ENCODE measurements at places on chromosomes 7 and 10.

DNA sequence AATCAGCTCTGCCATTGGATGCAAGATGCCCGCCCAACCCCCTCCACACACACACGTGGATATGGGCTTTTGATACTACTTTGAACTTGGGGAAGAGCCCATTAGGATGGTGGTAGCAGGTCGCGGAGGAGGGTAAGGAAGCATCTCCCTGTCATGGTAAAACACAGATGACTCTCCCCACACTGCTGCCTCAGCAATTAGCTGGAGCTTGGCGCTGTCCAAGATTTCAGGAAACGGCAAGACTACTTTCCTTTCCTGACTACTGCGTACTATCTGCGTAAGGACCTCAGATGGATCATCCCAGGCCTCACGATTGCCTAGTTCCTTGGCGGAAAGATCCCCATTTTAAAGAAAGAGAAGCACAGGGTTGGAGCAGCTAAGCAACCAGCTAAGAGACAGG, 134.3 kb downstream of the C10orf90 start:
- peak; percentile 62 for DNase-seq

GRCh38 chr7:143238289-143238980, 16.6 kb downstream of the TAS2R40 start:
- no peak for DNase-seq

- no peak for DNase-seq
These were observed 29.8 kb upstream of the KLF6 start for GRCh38 chr10:3814838-3815220.

DNA sequence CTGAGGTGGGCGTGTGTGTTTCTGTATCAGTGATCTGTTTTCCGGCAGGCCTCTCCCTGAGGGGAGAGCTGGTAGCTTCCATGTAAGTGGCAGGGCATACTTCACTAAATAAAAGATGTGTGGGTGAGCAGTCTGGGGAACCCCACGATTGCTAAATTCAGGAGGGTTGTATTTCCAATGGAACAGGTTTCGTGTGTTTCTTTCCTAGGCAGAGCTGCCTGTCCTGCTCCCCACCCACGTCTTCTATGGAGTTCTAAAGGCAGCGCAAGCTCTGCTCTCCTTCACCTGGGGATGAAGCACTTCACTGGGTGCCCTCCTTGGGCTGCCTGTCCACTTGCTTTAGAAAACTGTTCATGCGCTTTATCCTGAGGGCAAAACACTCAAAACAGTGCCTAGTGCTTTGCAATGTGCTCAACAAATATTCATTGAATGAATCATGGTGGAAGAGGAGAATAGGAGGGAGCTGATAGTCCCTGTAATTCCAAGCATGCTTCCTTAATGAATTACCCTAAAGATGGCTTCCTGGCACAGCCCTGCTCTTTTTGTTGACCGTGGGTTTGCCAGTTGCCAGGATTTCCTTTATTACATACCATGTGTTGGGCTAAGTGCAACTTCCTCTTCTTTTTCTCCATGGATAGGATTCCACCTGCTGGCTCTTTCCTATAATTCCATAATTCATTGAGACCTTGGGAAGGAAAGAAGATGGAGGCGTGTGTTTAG, 50.6 kb upstream of the SRPK2 start:
- DNase-seq, result peak; percentile 78

GRCh38 chr7:1369916-1370657, 89.2 kb downstream of the MICALL2 start:
- no peak for DNase-seq

DNA sequence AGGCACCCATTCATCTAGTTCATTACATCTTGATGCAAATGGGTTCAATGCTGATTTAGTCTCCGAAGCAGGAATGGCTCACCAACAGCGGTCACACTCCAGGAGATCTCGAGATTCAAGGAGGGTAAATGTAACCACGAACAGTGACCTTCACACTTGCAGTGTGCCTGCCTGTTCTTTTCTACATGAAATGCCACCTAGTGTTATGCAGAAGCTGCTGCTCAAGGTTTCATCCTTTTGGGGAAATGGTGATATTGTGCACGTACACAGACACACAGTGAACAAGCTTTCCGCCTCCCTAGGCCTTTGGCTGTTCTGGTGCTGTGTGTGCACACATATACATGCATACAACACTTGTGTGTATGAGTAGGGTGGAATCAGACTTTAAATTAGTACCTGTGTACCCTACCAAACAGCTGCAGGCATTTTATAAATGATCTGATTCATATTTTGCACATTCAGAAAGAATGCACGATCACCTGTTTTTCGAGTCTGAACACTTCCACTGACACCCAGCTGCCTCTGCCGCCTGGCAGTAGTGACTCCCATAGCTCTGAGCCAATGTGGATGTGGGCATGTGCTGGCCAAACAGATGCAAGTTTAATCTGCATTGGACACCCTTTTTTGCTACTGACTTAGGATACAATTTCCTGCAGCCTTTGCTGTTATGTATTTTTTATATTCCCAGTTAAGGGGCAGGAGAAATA, 100.5 kb downstream of the TACC2 start:
- no peak for DNase-seq

DNA sequence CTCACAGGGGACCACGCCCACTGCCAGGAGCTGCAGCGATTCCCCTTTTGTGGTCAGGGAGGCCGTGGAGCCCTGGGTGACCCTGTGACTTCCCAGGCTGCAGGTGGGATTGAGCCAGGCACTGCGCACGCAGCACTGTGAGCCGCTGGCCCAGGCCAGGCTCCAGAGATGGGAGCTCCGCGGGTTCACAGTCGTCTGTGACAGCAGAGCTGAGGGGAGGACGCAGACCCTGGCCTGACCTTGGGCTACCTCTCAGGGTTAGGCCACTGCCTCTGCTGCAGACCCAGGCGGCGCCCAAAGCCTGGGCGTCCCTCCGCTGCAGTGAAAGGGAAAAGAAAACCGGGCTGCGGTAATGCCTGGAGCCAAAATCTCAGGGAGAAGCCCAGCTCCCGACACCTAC, 107.5 kb upstream of the GPR26 start:
- DNase-seq, result peak; percentile 48

- DNase-seq, result peak; percentile 83
These were observed 501 bp downstream of the TFPI2 start for GRCh38 chr7:93890041-93890463.

- no peak for DNase-seq
These were observed 735 bp downstream of the ZNF394 start for GRCh38 chr7:99499371-99499720.

GRCh38 chr7:20330928-20331909, 519 bp downstream of the ITGB8 start:
- peak; percentile 80 for DNase-seq

GRCh38 chr10:104509981-104510380, 131.1 kb upstream of the SORCS3 start:
- no peak for DNase-seq

DNA sequence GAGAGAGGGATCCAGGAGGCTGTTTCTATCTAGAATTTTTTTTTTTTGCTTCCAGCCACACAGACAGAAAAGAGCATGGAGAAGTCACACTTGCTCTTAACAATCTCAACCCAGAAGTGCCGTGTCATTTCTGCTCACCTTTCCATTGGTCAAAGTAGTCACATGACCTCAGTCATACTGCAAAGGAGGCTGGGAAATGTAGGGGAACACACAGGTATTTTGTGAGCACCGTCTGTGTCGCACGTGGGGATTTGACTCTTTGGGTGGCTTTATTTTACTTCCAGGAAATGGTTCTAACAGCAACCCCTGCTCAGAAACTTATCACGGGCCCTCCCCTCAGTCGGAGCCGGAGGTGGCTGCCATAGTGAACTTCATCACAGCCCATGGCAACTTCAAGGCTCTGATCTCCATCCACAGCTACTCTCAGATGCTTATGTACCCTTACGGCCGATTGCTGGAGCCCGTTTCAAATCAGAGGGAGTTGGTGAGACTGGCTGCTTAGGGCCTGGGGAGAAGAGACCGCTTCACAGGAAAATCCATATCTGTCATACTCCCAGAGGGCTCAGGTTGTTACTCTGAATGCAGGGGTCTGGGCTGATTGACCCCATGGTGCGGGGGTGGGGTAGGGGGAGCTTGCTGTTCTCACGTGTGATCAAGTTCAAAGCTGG, 13.1 kb upstream of the CPA1 start:
- no peak for DNase-seq

DNA sequence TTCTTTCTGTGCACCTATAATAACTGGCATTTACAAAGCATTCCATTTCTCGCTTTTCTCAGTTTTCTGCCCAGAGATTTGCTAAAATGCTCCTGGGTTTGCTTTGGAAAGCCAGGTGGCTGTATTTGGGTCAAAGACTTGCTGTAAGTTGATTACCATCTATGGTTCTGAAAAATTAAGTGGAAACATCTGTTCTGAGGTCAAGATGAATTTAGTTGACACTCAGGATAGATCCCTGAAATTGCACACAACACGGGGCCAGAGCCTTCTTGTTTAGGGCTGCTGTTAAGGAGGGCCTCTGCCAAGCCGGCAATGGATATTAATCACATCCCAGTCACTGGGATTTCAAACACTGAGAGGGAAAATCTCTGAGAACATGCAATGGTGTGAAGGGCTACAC, 111.6 kb upstream of the GLI3 start:
- no peak for DNase-seq

DNA sequence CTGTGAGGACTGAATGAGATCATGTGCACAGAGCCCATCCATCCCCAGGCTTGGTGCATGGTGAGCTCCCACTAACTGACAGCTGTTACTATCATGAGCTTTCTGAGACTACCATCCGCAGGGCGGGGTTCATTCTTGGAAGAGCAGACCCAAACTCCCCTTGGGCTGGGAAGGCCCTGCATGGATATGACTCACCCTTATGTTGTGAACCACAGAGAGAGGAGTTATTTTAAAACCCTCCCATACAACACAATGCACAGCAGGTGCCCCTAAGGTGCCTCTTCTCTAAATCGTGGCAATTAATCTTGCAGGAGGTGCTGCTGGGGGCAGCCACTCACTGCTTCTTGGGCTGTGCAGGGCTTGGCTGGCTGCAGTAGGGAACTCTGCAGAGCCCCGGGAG, 219.1 kb downstream of the GFRA1 start:
- no peak for DNase-seq

GRCh38 chr10:17586821-17587234, 30.3 kb downstream of the HACD1 start:
- DNase-seq, result no peak

DNA sequence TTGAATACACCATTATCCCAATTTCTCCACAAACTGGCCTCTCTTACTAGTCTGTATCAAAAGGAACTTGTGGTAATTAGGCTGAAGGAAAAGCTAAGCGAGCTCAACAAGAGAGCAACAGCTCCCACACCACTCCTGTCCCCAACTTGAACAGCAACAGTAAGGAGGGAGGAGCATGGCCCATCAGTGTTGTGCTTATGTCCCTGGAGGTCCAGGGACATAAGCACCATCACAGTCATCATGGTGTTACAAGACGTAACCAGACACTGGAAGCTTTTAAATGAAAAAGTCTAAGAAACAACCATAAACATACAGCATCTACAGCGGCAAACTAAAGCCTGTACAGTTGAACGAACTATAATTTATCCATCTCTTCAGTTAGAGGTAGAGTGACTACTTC, 989 bp downstream of the ERLIN1 start:
- DNase-seq, result no peak

DNA sequence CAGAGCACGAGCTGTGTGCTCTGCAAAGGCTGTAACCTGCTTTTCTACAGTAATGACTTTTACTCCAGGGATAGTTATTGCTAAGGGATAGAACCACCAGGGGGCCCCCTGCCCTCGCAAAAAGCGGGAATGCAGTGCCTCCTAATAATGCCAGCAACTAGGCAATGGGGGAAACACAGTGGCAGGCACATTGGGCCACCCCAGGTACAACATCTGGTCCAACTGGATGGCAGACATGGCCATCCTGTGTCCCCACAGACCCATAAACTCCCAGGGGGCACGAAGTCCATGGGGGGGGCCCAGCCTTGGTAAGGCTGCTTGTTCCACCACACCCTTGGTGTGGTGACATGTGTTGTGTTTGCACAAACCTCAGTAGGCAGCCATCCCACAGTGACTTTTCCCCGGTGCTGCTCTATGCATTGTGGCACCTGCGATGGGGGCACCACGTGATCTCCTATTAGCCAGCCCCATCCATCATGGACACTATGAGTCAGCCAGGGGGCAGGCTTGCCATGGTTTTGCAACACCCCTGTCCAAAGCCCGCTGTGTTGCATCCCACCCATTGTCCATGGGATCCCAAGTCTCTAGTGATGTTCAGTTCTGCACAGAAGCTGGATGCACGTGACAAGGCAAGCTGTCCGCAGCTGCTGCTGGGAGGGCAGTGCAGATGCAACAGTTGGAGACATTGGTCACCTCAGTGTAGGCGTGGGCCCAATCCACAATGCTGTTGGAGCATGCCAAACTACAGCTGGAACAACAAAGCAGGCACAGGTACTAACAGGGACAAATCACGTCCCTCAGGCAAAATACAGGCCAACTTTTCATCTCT, 84.0 kb downstream of the ANLN start:
- peak; percentile 75 for DNase-seq

GRCh38 chr10:25261558-25261957, 86.8 kb downstream of the GPR158 start:
- no peak for DNase-seq

DNA sequence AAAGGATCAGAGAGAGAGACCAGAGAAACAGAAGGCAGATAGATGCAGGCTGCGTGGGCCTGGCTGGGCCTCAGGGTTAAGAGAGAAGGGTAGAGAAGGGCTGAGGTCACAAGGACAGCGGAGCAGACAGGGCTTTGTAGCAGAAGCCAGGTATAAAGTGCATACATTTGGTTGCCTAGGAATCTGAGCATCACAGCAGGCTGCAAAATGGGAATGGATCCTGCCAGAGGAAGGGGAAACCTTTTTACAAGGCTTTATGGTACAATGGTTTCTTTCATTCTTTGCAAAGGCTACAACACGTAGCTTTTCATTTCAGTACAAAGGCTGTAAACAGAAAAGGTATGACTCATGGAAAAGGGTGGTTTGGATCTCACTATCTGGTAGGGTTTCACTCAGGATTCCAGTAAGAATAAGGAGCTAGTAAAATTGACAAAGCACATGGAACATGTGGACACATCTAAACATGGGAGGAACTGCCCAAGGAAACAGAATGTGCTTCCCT, 275.1 kb downstream of the DOCK4 start:
- peak; percentile 95 for DNase-seq

DNA sequence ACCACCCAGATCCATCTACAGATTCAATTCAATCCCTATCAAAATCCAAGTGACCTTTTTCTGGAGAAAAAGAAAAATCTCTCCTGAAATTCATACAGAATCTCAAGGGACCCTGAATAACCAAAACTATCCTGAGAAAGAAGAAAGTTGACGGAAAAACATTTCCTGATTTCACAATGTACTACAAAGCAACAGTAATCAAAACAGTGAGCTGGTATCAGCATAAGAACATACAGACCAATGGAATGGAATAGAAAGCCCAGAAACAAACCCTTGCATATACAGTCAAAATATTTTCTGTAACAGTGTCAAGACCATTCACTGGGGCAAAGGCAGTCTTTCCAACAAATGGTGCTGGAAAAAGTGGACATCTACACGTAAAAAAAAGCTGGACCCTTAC, 89.9 kb downstream of the JMJD1C start:
- DNase-seq, result no peak

Data from islet precursor cell (in vitro differentiated cells).